Adrenal gland (tissue), 19 donors: ENCODE measurements at places on chromosomes 6 and 20. TPM values are rescaled to one million over a fixed set of nuclear protein-coding genes. Genes with fewer than 3 reads are reported as not detected.

Gene FAM209A
- polyA plus RNA-seq: 0.40 TPM

Gene GPR6
- polyA plus RNA-seq: not detected

Gene F13A1
- polyA plus RNA-seq: 26.6 TPM

Gene NEURL2
- polyA plus RNA-seq: 19.1 TPM

Gene IRAK1BP1
- polyA plus RNA-seq: 3.9 TPM

Gene SRC
- polyA plus RNA-seq: 68.6 TPM

Gene LY86
- polyA plus RNA-seq: 6.7 TPM

DNA sequence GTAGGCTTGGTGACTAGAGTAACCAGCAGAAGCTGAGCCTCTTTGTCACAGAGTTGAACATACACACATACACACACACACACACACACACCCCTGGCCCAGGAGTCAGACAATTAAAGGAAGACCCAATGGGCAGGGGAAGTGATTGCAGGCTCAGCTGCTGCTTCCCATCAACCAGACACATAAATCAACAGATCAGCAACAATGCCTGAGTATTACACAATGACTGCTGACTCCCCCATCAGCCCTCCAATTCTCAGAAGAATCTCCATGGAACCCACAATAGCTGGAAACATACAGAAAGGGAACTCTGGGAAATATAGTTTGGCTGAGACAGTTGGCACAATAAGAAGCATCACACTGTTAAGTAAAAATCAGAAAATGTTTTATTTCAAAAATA lies 270.4 kb upstream of the PLCB4 start:
- no peak overlapping the region for H3K27ac ChIP-seq
- no peaks in the 10 kb centered on the region for H3K4me1 ChIP-seq
- no peak for DNase-seq
- no peak overlapping the region for H3K4me3 ChIP-seq
- no peaks in the 10 kb centered on the region for H3K27me3 ChIP-seq

DNA sequence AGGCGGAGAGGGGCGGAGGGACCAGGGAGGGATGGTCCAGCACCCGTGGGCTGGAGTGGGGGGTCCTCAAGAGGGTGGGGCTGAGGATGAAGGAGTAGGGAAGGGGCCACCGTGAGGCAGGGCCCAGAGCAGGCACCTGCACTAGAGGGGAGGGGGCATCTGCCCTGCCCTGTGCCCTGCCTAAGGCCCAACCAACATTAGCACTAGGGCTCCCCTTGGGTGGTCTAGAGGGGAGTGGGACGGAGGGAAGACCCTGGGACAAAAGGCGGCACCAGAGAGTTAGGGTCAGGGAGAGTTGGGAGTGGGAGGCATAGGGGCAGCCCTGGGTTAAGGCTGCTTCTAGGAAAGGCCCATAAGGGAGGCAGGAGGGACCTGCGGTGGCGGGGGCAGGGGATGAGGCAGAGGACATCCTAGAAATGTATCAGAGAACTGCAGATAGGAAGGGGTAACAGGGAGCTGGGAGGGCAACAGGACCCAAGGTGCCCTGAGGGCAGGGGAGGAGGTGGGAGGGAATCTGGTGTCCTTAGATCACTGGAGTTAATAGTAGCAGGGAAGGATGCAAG lies 24.5 kb downstream of the HLA-F start:
- H3K27ac ChIP-seq: no peak overlapping the region
- no peak overlapping the region for H3K4me3 ChIP-seq
- no peaks in the 10 kb centered on the region for H3K36me3 ChIP-seq
- peaks cover 14% of the 10 kb centered on the region for H3K4me1 ChIP-seq

DNA sequence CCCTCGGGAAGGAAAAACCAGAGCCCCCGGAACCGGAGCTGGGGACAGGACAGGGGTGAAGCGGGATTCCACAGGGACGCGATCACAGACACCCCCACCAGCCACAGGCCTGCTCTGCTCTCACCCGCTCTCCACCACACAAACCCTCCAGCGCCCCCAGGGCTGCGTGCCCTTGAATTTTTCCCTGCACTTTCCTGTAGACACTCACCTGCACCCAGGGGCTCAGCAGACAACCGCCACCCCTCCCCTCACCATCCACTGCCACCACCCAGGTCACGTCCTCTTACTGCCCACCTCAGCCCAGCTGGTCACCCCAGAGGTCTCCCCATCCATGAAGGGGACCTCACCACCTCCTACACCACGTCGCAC lies 631 bp downstream of the ULBP2 start:
- DNase-seq: no peak
- H3K27me3 ChIP-seq: peaks cover 35% of the 10 kb centered on the region
- H3K4me3 ChIP-seq: peak overlapping the region; percentile 16
- no peaks in the 10 kb centered on the region for H3K36me3 ChIP-seq

DNA sequence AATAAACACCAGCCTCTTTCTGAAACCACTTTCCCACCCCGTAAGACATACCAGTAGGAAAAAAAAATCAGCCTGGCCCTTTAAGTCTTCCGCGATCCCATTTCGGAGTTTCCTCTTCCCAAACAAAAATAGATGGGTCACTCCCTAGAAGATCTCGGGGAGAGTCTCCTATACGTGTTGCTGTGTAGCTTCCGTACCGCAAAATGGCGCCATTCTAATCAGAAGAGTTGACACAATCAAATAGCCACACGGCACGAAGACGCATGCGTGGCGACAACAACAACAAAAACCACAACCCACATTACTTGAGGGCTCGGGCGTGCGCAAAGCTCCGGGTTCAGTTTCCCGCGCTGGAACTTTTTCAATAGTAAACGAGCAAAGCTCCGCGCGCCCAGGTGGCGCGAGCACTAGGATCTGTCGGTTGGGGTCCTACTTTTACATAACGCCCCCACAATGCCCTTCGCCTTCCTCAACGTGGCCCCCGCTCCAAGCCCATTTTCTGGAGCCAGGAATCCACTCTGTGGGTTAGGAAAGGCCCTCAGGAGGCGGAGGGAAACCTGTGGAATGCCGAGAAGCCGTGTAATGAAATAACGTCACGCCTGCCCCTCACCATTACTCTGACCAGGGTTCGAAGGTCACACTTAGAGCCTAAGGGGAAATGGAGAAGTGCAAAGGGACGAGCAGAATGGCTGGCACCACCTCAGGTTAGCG lies at the start of gene GPANK1:
GPANK1 (minus strand) TSS at position 208 of the 711 bp plus-strand sequence. CDS start 519 bp downstream, outside the sequence.
- H3K4me1 ChIP-seq: peaks cover 7% of the 10 kb centered on the region
- DNase-seq: peak; percentile 96
- no peaks in the 10 kb centered on the region for H3K27me3 ChIP-seq

- no peaks in the 10 kb centered on the region for H3K4me1 ChIP-seq
- H3K27me3 ChIP-seq: no peaks in the 10 kb centered on the region
- no peak for DNase-seq
- no peak overlapping the region for H3K27ac ChIP-seq
- H3K36me3 ChIP-seq: no peaks in the 10 kb centered on the region
- no peak overlapping the region for H3K4me3 ChIP-seq
Measured at GRCh38 chr6:136860043-136860442, 37.7 kb downstream of the PEX7 start.

GRCh38 chr6:22892452-22892851 lies 323.1 kb downstream of the HDGFL1 start:
- H3K4me1 ChIP-seq: no peaks in the 10 kb centered on the region
- no peak for DNase-seq
- no peaks in the 10 kb centered on the region for H3K27me3 ChIP-seq

DNA sequence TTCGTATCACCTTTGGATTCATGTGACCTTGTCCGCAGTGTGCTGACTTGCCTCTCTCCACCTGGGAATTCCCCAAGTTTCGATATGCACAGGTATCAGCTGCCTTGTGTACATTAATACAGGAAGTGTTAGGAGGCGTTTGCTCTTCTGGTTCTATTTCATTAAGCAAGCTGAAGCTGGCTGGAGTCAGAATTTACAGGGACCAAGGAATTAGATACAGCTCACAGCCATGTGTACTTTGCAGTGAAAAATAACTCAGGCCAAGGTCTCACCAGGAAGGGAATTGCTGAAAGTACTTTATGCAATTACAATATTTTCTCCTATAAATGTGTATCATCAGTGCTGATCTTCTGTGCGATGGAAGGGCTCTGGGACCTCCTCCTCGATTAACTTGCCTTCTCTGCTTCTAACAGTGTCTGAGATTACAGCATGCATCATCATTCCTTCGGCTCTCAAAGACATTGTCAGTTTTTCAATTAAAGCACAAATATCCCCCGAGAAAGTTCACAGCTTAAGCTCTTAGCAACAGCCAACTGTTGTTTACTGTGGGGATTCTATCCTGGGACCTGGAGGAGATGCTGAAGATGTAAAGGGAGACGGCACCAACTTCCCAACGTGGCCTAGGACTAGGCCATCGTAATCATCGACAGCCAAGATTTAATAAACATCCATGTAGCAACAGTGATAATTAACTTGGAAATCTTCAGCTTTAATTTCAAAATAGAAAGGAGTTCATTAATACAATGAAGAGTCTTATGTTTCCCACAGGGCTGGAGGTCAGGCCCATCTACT lies 13.8 kb upstream of the TIAM2 start:
- no peaks in the 10 kb centered on the region for H3K4me1 ChIP-seq
- H3K4me3 ChIP-seq: no peak overlapping the region
- H3K27me3 ChIP-seq: no peaks in the 10 kb centered on the region
- H3K27ac ChIP-seq: no peak overlapping the region

DNA sequence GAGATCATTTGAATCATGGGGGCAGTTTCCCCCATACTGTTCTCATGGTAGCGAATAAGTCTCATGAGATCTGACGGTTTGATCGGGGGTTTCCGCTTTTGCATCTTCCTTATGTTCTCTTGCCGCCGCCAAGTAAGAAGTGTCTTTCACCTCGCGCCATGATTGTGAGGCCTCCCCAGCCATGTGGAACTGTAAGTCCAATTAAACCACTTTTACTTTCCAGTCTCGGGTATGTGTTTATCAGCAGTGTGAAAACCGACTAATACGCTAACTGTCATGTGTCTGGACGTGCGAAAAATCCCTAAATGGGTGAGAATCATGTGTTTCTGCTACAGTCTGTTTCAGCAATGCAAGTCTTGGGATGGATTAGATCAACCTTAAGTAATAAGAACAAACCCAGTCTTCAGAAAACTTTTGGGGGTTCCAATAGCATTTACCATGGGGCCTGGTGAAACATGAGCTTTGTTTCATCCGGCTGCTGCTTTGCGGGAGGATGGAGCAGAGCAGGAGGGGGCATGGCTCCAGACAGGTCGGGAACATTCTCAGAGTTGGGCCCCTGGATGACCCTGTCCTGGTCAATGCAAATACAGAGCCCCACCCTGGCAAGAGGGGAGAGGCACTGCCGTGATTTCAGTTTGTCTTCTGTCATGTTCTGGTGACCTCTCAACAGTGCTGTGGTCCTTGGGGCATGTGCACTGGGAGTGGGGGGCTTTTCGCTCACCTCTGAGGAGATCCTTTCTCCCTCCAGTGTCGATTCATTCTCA lies 41.5 kb downstream of the CTCFL start:
- no peak overlapping the region for H3K27ac ChIP-seq
- H3K4me3 ChIP-seq: no peak overlapping the region
- peaks cover 6% of the 10 kb centered on the region for H3K27me3 ChIP-seq
- DNase-seq: no peak

GRCh38 chr6:169604076-169604475 lies 97.8 kb downstream of the WDR27 start:
- H3K4me1 ChIP-seq: no peaks in the 10 kb centered on the region
- no peak overlapping the region for H3K4me3 ChIP-seq
- no peak for DNase-seq
- no peaks in the 10 kb centered on the region for H3K27me3 ChIP-seq
- no peaks in the 10 kb centered on the region for H3K36me3 ChIP-seq

DNA sequence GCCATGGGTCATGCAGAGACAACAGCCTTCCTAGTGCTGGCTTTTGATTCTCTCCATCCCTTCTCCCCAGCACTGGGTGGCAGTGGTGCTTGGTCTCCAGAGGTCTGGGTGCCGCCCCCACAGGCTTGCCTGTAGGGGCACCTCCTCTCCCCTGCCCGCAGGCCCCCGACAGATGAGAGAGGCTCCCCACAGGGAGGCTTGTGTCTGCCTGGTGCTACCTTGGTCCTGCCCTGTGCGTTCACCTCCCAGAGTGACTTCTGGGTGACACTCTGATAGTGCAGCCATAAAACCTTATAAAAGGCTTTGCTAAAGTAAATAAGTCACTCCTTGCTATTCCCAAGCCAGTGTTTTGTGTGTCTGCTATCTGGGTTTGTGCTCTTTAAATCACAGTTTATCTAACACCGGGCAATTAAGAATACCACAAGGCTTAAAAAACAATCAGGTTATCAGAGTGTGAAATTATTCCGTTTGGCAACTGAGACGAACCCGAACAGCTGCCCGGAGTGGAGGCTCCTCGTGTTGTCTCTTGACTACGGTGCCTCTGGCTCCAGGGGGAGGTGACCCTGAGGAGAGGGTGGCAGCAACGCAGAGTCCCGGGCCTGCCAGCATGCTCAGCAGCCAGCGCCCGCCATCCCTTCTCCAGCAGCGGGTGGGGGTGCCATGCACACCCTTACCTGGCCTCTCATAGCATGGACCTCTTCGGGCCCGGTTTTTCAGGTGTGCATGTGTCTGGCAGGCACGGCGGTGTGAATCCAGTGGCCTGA lies 5.4 kb upstream of the C20orf204 start:
- H3K27me3 ChIP-seq: no peaks in the 10 kb centered on the region
- no peaks in the 10 kb centered on the region for H3K36me3 ChIP-seq
- no peak overlapping the region for H3K27ac ChIP-seq
- no peaks in the 10 kb centered on the region for H3K4me1 ChIP-seq
- DNase-seq: no peak
- H3K4me3 ChIP-seq: no peak overlapping the region
